ENCODE measurements at places on chromosomes 2 and 18.

GRCh38 chr2:31240381-31241365 lies 6.7 kb downstream of the EHD3 start:
- no peak overlapping the region for H3K4me3 ChIP-seq
- no peaks in the 10 kb centered on the region for H3K27me3 ChIP-seq
- H3K36me3 ChIP-seq: no peaks in the 10 kb centered on the region
- peaks cover 2% of the 10 kb centered on the region for H3K4me1 ChIP-seq

- no peak for DNase-seq
- H3K36me3 ChIP-seq: no peaks in the 10 kb centered on the region
- peaks cover 4% of the 10 kb centered on the region for H3K27me3 ChIP-seq
- H3K4me3 ChIP-seq: no peak overlapping the region
- H3K27ac ChIP-seq: no peak overlapping the region
Measured at GRCh38 chr2:241565411-241565810, 6.9 kb downstream of the BOK start.

DNA sequence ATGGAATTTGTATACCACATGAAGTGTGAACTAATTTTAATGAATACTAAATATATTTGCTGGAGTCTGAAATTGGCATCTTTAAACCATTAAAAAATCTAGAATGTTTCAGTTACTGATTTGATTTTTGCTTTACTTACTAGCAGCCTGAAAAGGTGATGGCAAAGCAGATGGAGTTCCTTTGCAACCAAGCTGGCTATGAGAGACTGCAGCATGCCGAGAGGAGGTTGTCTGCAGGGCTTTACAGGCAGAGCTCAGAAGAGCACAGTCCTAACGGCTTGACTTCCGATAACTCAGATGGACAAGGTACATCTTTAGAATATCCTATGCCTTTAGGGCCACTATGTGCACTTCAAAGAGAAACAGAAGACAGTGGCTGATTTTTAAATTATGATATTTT lies 36.5 kb downstream of the NAB1 start:
- H3K36me3 ChIP-seq: peaks cover 31% of the 10 kb centered on the region
- no peaks in the 10 kb centered on the region for H3K27me3 ChIP-seq
- DNase-seq: no peak
- H3K4me1 ChIP-seq: peaks cover 10% of the 10 kb centered on the region

- H3K4me3 ChIP-seq: no peak overlapping the region
- no peak overlapping the region for H3K27ac ChIP-seq
- peaks cover 4% of the 10 kb centered on the region for H3K4me1 ChIP-seq
- no peak for DNase-seq
- peaks cover 9% of the 10 kb centered on the region for H3K27me3 ChIP-seq
Measured at GRCh38 chr2:119229716-119230115, 6.1 kb downstream of the STEAP3 start.

DNA sequence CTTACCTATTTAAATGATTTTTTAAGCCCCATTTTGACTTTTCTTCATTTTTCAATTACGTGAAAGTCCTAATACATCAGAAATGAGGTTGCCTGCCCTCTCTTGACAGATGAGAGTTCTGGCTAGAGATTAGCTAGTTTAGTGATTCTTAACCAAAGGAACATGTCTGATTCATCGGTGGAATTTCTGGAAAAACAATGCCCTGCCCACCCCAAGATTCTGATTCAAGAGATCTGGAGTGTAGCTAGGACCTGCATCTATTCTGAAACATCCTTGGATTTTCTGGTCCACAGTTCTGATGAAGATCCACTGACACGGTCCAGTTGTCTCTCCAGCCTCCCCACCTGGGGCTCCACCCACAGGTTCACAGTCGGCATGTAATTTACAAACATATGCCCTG lies 111.2 kb downstream of the KLF7 start:
- H3K27me3 ChIP-seq: no peaks in the 10 kb centered on the region
- H3K36me3 ChIP-seq: no peaks in the 10 kb centered on the region
- H3K4me1 ChIP-seq: no peaks in the 10 kb centered on the region
- no peak overlapping the region for H3K4me3 ChIP-seq
- no peak for DNase-seq

DNA sequence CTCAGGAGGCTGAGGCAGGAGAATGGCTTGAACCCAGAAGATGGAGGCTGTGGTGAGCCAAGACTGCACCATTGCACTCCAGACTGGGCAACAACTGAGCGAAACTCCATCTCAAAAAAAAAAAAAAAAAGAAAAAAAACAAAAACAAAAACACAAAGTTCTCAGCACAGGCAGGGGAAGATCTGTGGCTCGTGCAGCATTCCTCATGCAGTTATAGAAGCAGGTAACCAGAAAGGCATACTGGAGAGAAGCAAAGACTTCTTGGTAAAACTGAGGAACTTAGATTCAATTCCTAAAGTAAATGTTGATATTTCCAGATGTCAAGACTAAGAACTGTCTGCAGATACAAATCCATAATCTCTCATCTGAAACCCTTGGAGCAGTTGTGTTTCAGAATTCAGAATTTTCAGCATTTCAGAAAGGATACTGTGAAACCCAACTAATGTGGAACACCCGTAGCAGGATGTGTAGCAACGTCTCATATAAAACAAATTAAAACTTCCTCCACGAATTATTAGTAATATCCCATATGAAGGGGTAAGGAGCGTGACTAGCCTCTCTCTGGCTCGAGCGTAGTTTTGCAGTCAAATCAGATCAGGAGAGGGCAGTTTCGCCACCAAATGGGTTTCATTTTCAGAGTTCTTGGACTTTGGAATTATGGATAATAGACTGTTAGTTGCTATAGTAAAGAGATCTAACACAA lies 13.2 kb upstream of the SLC25A52 start:
- no peaks in the 10 kb centered on the region for H3K27me3 ChIP-seq
- no peak overlapping the region for H3K4me3 ChIP-seq
- H3K27ac ChIP-seq: no peak overlapping the region
- H3K4me1 ChIP-seq: no peaks in the 10 kb centered on the region

Data from activated CD8-positive, alpha-beta T cell treated with anti-CD3 and anti-CD28 coated beads for 36 hours (primary cell).